ENCODE measurements at places on chromosomes 11 and 22.
A peak's percentile ranks its signal among the peaks of the same experiment; 100 is the strongest.

DNA sequence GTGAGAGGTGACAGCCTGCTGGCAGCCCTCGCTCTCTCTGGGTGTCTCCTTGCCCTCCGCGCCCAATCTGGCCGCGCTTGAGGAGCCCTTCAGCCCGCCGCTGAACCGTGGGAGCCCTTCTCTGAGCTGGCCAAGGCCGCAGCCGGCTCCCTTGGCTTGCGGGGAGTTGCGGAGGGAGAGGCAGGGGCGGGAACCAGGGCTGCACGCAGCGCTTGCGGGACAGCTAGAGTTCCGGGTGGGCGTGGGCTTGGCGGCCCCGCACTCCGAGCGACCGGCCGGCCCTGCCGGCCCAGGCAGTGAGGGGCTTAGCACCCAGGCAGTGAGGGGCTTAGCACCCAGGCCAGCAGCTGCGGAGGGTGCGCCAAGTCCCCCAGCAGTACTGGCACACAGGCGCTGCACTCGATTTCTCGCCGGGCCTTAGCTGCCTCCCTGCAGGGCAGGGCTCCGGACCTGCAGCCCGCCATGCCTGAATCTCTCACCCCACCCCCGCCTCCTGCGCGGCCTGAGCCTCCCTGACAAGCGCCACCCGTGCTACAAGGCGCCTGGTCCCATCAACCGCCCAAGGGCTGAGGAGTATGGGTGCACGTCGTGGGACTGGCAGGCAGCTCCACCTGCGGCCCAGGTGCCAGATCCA is 1526.1 kb downstream of the FAM181B start:
- DNase-seq = no peak

GRCh38 chr11:47366020-47366490 is 12.3 kb downstream of the SPI1 start:
- DNase-seq = no peak

DNA sequence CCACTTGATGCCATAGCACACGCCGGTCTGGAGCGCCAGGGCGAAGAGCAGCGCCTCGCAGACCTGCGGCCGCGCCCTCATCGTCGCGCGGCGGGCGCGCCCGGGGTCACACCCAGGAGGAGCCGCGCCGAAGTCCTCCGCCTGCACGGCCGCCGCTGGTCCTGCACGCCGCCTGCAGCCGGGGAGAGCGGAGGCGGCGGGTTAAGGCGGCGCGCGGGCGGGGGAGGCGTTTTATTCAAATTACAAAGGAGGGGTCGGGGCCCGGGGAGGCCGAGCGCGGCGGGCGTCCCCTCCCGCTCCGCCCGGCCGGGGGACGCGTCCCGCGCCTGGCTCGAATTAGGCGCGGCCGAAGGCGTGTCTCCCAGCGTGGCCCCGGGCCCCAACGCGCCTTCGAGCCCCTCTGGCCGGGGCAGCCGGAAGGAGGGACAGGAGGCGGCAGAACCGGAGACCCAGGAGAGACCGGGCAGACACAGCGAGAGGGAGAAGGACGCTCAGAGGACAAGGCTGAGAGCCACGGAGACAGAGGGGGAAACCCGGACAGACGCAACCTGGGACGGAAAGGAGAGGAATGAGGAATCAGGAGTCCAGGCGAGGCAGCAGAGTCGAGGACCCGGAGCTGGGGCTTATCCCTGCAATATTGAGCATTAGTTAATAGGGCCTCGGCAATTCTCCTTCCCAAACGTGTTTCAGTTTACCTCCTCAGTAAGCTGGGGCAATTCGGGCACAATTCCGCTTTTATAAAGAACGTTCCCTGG is at the start of gene WNT11:
TSS of gene WNT11 (minus strand) at position 176 of the 755 bp plus-strand sequence. CDS start at position 81, 95 bp downstream.
- no peak for DNase-seq

GRCh38 chr11:32184723-32185376 is 94.0 kb downstream of the RCN1 start:
- no peak for DNase-seq

- DNase-seq = no peak
These were observed 11.5 kb downstream of the P2RX3 start for GRCh38 chr11:57349491-57350274.

DNA sequence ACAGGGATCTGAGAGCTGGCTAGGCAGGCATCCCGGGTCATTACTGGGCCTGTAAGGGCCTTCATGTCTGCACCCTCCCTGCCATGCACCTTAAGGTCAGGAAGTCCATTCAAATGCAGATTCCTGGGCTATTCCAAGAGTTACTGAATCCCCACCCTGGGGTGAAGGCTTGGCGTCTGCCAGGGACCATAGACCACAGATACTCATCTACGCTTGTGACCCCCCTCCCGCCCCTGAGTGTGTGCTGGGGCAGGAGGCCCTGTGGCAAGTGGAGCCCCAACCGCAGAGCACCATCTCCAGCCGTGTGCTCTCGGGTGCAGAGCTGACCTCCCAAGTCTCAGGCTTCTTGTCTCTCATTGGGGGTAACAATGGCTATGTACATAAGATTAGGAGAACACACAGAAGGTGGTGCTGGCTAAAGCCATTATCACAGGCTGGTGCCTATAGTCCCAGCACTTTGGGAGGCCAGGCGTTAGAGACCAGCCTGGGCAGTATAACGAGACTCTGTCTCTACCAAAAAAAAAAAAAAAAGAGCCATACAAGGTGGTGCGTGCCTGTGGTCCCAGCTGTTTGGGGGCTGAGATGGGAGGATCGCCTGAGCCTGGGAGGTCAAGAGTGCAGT is 19.1 kb upstream of the KCNQ1OT1 start:
- no peak for DNase-seq

DNA sequence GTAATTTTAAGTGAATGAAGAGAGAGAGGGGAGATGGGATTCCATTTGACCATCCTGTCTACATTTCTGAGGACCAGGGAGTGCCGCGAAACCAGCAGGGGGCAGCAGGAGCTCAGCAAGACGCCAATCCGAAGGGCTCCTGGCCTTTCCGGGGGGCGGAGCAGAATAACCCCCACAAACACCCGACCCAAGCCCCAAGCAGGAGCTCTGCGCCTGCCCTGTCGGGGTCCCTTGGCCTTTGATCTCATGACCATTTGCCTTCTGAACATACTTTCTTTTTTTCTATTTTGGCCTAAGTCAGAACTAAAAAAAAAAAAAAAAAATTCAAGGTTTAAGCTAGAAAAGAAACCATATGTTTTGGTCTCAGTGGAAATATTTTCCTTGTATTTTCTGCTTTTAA is 21.9 kb upstream of the SCN2B start:
- DNase-seq = no peak

- no peak for DNase-seq
These were observed 875 bp upstream of the STT3A start for GRCh38 chr11:125591649-125592304.

DNA sequence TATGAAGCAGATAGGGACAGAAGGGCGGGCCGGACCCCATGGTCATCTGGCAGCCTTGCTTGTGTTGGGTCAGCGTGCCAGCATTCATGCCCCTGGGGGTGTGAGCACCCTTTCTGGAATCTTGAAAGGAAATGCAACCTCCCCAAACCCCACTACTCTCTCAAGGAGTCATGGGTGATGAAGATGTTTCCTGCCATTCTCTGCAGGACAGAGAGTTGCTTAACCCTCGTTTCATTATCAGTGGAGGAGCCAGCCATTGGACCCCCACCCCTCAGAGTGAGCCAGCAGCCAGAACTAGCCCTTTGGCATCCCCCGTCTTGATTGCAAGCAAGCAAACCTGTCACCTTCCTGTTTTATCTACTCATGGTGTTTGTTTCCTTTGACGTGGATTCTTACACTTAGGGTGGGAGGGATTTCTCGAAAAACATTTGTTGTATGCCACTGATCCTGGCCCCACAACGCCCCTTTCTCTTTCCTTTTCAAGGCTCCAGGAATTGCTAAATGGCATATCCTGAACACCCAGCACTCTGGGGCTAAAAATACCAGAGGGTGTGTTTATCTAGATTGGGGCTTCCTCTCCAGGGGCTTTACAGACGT is 258.3 kb downstream of the ETS1 start:
- no peak for DNase-seq

DNA sequence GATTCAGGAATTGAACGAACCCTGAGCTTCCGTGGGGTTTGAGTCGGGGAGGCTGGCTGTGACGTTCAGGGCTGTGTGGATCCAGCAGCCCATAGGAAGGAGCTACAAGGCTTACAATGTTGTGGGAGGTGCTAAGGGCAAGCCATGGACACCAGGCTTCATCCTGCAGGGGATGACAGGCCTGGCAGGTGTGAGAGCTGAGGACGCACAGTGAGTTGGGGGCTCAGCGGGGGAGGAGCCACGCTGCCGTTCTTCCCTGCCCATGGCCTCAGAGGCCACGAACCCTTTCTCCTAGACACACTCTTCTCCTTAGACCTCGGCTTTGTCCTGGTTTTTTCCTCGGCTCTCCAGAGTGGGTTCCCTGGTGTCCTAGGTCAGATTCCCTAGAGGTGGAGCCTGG is 113.3 kb upstream of the SLC22A12 start:
- no peak for DNase-seq

GRCh38 chr11:10338287-10338686 is 33.4 kb downstream of the ADM start:
- DNase-seq = no peak

GRCh38 chr11:123185326-123185725 is 9.7 kb downstream of the CLMP start:
- DNase-seq = no peak

GRCh38 chr22:37771702-37772427 is 35.9 kb upstream of the GCAT start:
- DNase-seq = no peak

- no peak for DNase-seq
These were observed 31.2 kb downstream of the CD82 start for GRCh38 chr11:44596525-44597276.

- no peak for DNase-seq
These were observed 83.9 kb downstream of the ETS1 start for GRCh38 chr11:128503245-128503991.

- DNase-seq = no peak
These were observed 8.8 kb downstream of the OSBPL5 start for GRCh38 chr11:3156282-3156660.

GRCh38 chr22:36781656-36782627 is 6.0 kb upstream of the IFT27 start:
- DNase-seq = peak; percentile 17

DNA sequence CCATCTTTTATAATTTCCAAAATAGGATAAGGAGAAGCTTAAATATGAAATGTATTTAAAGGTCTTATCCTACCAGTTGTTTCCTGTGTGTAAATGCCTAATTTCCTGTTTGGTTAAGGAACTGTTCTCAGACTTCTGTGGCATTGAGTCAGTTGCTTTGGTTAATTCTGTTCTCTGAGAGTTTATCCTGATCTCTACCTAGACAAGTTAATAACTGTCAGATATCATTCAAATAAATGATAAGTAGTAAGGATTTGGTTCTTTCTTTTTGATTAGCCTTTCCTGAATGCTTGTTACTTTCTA is 39.5 kb downstream of the CTNND1 start:
- no peak for DNase-seq

- no peak for DNase-seq
These were observed 9.1 kb downstream of the DCHS1 start for GRCh38 chr11:6646576-6646917.

GRCh38 chr22:36075724-36076123 is 47.1 kb upstream of the RBFOX2 start:
- DNase-seq = no peak

- DNase-seq = no peak
These were observed 31.3 kb downstream of the GNB1L start for GRCh38 chr22:19823191-19823901.

GRCh38 chr11:22554221-22554620 is 71.4 kb downstream of the FANCF start:
- DNase-seq = no peak

DNA sequence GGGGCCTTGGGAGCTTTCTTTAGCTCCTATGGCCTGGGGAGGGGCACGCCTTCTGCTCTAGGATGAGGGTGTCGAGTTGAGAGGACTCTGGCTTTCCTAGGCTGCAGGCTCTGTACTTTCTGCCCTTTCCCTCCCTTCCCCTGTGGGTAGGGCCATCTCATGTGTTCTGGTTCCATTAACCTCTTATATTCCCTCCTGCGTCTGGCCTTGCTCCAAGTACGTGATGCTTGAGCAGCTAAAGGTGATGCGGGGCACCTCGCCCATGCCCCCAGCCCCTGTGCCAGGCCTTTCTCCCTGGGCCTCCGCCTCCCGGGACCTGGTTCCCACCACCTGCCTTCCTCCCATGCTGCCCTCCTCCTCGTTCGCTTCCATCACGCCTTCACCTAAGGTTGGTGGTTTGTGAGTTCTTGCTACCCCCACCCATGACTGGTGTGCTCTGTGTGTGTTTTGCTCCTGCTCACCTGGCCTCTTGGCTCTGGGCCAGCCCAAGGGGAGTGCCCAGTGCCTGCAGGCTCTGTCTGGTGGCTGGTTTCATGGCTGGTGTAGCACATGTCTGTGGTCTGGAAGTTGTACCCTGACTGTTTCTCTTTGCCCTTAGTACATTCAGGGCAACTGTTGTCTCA is 34.1 kb downstream of the PHLDB1 start:
- no peak for DNase-seq

DNA sequence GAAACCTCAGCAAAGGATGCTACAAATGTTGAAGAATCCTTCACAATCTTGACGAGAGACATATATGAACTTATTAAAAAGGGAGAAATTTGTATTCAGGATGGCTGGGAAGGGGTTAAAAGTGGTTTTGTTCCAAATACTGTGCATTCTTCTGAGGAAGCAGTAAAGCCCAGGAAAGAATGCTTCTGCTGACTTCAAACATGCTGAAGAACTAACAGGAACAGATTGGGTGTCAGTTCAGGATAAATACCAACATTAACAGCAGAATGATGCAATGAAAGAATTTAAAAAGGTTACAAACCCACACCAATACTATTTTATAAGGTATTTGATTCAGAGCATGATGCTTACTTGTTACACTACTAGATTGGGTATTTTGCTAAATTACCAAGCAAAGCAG is 33.9 kb downstream of the RAB39A start:
- no peak for DNase-seq

DNA sequence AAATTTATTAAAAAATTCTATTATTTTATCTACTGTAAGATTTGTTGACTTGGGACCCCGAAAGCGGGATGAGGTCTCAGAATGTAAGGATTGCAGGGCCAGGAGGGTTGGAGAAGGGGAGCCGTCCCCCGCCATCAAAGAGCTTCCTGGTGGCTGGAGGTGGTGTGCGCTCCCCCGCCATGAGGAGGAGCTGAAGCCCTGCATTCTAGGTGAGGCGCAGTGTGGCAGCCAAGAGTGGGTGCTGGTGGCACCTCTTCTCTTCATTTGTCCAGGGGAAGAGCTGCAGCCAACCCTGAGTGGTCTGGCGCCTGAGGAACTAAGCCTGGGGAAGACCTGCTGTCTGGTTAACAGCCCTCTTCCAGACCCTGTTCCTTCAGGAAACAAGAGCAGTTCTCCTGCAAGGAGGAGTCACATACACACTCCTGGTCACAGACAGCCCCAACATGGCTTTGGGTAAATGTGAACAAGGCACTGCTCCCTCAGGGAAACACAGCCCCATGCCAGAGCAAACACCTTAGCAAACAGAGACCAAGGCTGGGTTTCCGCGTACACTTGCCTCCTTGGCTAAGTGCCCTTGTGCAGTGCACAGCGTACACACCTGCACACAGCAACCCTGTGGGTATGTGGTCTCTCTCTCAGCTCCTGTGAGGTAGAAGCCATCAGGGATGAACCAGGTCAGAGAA is 17.3 kb downstream of the RTN4RL2 start:
- DNase-seq = no peak

GRCh38 chr11:35178067-35178805 is 39.3 kb downstream of the CD44 start:
- DNase-seq = no peak

- no peak for DNase-seq
These were observed 199.0 kb downstream of the GRIK4 start for GRCh38 chr11:120710354-120711131.

- no peak for DNase-seq
These were observed 343.5 kb downstream of the TENM4 start for GRCh38 chr11:79097246-79097875.
